ENCODE measurements at places on chromosomes 2 and 18.

- no peak for DNase-seq
Measured at GRCh38 chr18:52288403-52289004, 51.5 kb upstream of the DCC start.

- DNase-seq, result no peak
Measured at GRCh38 chr2:23427350-23427749, 42.4 kb downstream of the KLHL29 start.

GRCh38 chr2:215775106-215775505, 238.2 kb downstream of the MREG start:
- DNase-seq, result no peak

- DNase-seq, result no peak
Measured at GRCh38 chr2:119366161-119366648, 429 bp downstream of the C2orf76 start.

- DNase-seq, result no peak
Measured at GRCh38 chr2:118841828-118842461, 5.5 kb downstream of the EN1 start.
